Stimulated activated CD8-positive, alpha-beta memory T cell treated with anti-CD3 and anti-CD28 coated beads, Interleukin-2, amount 100 ng/mL, for 1 hour (primary cell): ENCODE measurements at places on chromosomes 7 and 10.
A peak's percentile ranks its signal among the peaks of the same experiment; 100 is the strongest.

DNA sequence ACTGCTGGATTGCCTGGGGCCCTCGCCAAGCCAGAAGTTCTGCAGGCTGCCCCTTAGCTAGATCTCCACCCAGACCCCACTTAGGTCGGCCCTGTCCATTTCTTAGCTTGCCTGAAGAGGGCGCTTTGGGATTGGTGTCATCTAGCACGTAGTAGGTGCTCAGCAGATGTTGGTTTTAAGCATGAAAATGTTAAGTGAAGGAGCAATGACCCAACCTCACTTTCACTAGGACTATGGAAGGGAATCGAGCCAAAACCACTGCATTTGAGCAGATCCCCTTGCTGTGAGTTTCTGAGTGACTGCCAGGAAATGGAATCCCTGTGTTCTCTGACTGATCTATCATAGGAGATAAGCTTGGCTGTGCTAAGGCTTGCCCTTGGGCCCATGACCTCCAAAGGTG is 131.7 kb upstream of the EEPD1 start:
- DNase-seq: no peak

DNA sequence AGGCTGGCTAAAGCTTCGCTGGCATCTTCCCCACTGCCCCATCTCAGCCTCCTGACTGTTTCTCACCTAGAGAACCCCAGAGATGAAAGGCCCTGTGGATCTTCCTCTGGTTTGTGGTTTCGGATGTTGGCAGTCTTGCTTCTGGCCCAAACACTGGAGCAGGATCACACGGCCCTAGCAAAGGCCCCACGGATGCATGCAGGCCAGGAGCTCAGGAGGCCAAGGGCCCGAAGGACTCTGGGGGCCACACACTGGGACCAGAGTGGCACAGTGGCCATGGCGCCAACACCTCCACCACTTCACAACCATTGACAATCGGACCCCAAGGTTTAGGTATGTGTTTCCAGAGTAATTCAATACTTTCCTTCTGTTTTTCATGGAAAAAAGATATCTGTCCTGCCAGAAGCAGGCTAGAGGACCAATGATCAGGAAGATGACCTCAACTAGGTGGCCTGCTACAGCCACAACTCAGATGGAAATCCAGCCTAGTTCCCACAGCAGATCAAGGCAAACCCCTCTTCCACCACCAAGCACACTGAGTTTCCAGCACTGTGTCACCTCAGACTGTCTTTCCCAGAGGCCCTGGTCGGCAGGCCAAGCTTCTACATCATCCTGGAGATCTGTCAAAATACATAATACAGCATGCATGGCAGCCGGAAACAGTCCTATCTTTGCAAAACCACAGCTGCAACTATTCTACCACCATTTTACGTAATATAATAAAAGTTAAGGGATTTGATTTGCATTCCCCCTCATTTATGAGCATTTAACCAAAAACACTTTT is 53.0 kb downstream of the CTBP2 start:
- no peak for DNase-seq

- no peak for DNase-seq
Measured at GRCh38 chr7:34117573-34117972, 212.2 kb downstream of the BMPER start.

DNA sequence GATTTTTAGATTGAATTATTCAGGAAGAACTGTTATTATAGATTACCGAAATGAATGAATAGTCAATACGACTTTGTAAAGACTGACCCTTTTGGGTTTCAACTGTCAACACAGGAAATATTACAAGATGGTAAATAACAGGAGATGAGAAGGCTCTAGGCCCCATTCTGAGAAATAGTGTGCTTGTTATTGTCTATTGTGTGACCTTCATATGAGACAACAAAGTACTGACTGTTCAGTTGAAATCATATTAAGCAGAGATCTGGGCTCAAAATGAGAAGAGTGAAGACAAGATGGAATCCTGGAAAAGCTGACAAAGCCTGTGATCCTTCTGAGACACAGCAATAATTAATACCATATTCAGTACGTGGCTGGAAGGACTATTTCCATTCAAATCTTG is 503.8 kb downstream of the INHBA start:
- no peak for DNase-seq

DNA sequence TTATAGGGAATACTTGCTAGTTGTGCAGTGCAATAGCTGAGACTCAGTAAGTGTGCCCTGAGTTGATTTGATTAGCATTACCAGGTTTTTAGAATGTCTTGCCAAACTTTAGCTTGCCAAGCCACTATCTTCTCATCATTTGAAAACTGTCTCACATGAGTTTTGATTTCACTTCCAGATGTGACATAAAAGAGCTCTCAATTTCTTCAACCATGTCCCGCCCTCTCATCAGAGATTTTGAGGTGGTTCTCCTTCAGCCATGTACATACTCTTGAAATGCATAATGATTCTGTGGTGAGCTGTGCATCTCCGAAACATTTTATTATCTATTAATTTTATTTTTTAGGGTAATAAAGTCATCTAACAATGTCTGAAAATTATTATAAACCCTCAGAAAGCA is 215.0 kb upstream of the SEMA3E start:
- DNase-seq: no peak

DNA sequence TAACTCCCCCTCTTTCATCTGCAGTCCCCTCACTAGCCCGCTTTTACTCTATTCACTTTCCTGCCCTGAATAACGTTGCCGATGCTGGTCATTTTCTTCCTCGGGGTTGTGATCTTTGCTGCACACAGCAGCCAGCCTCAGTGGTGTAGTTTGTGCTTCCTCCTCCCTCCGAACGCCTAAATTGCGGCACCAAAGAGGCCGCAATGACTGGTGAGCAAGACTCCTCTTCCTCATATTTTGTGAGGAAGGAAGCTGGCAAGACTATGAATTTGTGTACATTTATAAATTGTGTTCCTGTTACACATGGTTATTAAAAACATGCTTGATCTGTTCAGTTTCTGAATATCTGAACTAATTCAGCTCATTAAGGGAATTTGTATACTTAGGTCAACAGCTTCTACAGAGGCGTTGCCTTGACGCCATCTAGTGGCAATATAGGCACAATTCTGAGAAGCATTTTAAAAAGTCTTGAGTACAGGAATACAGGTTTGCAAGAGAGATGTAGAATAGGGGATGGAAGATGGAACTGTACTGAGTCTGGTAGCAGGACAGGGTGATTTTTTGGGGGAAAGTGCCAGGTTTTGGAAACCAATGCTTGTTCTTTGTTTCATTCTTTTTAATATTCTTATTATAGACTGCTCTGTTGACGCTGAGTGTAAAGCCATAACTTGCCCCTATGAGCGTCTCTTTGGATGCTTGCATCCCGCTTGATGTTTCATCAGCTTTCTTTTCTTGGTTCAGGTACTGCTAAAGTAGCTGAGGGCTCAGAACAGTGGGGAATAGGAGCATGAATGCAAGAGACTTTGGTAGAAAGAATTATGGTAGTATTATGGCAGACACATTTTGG is 4.1 kb upstream of the TAS2R5 start:
- no peak for DNase-seq

DNA sequence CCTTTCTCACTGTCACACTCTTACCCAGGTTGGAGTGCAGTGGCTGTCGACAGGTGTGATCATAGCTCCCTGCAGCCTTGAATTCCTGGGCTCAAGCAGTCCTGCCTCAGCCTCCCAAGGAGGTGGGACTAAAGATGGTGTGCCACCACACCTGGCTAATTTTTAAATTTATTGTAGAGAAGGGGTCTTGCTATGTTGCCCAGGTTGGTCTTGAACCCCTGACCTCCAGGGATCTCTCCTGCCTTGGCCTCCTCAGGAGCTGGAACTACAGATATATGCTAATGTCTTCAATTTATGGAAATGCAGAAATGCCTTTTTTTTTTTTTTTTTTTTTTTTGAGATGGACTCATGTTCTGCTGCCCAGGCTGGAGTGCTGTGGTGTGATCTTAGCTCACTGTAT is 42.7 kb downstream of the DNAJB6 start:
- DNase-seq: no peak

DNA sequence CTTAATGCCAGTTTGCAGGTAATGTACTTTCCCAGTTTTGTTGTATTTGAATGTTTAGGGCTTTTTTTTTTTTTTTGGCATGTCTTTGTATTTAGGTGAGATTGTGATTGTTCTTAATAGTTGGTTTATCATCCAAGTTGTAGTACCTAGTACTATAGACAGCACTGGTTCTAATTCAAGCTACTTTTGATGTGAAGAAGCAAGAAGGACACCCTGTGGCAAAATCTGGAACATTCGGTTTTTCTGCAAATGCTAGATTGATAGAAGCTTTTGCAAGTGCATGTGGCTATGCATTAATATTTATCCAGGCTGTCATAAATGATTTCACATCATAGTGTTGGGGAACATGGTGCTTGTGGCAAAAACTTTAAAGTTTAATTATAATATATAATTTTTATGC is 248.9 kb downstream of the FOXP2 start:
- DNase-seq: no peak

DNA sequence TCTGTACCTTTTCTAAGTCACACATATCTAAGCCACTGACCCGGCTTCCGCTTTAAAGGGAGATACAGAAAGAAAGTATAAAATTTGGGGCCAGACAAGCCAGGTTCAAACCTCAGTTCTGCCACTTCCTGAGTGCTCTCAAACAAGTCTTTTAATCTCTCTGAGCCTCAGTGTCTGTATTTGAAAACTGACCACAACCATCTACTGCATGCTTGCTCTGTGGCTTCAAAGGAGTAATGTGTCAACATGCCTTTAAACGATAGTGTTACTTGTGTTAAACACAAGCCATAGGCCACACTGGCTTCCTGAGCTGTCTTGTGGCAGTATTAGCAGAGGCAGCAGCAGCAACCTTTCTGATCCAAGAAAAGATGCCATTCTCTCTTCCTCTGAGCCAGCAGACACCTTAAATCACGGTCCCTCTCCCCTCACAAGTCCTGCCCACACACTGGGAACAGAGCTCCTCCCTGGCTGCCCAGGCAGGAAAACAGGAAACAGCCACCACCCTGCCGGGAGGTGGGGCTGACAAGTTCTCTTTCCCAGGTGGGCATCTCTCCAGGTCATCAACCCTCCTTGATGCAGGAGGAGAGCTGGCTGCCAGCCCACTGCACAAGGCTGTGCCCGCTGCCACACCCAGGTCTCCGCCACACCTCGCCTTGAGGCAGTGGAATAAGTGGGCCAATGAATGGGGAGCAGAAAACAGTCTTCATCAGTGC is 10.7 kb downstream of the HIP1 start:
- DNase-seq: peak; percentile 18

GRCh38 chr7:30988351-30989005 is 24.7 kb downstream of the GHRHR start:
- DNase-seq: no peak

GRCh38 chr7:100127866-100128636 is 1.3 kb downstream of the MBLAC1 start:
- no peak for DNase-seq

GRCh38 chr10:30804478-30805055 is 175.0 kb upstream of the LYZL2 start:
- no peak for DNase-seq

GRCh38 chr7:66326501-66327215 is 121.5 kb downstream of the TPST1 start:
- no peak for DNase-seq

- DNase-seq: no peak
Measured at GRCh38 chr10:47318706-47319105, 3.5 kb upstream of the GDF2 start.

DNA sequence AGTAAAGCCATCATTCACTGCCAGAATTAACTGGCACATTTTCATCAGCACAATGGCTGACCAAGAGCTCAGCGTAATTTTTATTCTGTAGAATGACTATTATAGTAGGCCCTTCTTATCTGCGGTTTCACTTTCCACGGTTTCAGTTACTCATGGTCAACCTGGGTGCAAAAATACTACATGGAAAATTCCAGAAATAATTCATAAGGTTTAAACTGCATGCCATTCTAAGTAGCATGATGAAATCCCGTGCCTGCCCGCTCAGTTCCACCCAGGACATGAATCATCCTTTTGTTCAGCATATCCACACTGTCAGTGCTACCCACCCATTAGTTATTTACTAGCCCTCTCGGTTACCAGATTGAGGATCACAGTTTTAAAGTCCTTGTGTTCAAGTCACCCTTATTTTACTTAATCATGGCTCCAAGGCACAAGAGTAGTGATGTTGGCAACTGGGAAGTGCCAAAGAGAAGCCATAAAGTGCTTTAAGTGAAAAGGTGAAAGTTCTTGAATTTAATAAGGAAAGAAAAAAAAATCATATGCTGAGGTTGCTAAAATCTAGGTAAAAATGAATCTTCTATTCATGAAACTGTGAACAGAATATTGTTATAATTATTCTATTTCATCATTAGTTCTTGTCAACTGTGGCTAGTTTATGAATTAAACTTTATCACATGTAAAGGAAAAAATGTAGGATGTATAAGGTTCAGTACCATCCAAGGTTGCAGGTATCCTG is 204.9 kb downstream of the DOCK4 start:
- DNase-seq: no peak

- DNase-seq: peak; percentile 42
Measured at GRCh38 chr10:119315128-119316001, 108.0 kb downstream of the GRK5 start.

GRCh38 chr7:42351316-42351935 is 114.4 kb upstream of the GLI3 start:
- DNase-seq: no peak

DNA sequence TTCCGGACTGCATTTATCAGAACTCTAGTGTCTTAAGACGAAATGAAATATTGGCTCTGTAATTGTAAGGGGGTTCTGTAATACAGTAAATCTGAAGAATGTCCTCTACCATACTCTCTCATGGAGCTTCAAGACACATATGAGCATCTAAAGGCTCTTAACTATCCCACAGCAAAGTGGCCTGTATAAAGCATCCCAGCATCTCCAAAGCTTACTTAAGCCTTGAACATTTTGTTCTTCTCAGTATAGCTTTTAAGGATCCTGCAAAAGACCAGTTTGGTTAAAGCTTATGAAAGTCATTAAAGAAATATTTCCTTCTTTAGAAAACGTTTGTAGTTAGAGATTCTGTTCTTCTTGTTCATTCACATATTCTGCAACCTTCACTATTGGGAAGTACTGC is 75.1 kb downstream of the HGF start:
- DNase-seq: no peak

DNA sequence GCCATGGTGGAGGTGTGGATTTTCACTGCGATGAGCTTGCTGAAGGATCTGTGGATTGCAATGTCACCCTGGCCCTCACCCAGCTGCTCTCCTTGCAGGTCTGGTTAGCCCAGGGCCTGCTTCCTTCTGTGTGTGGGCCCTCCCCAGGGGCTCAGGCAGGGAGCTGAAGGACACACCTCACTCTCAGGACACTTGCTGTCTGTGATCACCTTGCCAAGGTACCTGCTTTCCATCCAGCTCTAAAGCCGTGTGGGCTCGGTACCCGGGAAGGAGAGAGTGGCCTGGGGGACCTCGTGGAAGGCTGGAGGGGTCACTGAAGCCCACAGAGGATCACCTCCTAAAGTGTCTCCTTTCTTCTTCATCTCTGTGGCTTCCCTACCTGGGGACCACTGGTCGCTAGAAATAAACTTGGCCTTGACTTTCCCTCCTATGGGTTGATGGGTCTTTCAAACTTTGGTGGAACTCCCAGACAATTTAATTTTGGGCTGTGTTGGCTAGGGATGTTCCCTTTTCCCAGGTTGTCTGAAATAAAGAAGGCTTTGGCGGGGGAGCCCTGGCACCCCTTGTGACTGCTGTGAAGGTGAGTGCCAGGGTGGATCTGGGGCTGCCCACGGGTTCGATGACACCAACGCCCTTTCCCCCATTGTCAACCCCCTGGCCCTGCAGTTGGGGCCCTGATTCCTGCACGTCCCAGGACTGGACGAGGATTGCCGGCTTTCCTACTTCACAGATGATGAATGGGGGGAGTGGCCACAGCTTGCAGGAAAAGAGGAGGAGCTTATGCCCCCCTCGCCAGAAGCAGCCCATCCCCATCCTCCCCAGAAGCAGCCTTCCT is 331.0 kb downstream of the ADARB2 start:
- no peak for DNase-seq
